ENCODE measurements at places on chromosomes 7 and 10.

- DNase-seq: no peak
Observed at GRCh38 chr7:100427762-100428198, 723 bp downstream of the ZCWPW1 start.

GRCh38 chr10:110507346-110507745 is 9.6 kb downstream of the DUSP5 start:
- no peak for DNase-seq

GRCh38 chr7:1635401-1635800 is 34.7 kb upstream of the ELFN1 start:
- DNase-seq: no peak

DNA sequence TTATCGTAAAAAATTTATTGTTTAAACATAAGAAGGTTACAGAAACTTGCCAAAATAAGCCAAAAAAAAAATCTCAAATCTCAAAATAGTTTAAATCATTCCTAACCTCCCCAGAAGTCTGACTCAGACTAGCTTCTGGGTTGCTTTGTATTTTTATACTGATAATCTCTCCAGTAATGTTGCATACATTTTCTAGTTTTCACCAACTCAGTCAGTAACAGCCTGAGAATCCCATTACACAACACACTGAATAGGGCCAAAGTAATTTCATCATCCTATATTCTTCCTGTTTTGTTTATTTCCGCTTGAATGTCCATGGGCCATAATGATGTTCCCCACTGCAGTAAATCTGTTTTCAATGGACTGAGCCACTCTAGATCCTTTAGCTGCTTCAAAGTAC is 478.5 kb downstream of the GPAM start:
- no peak for DNase-seq

DNA sequence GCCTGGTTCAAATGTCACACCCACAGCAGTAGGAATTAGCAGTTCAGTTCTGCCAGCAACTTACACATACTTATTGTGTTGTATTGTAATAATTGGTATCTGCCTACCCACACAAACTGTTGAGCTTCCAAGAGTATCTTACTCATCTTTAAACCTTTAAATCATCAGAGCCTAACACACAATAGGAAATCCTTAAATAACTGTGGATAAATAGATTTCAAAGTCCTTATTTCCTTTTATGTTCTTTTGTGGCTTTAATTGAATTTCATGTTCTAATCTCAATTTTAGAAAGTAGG is 3.9 kb downstream of the CASD1 start:
- no peak for DNase-seq

- no peak for DNase-seq
Observed at GRCh38 chr10:86083206-86083605, 283.4 kb downstream of the GRID1 start.

DNA sequence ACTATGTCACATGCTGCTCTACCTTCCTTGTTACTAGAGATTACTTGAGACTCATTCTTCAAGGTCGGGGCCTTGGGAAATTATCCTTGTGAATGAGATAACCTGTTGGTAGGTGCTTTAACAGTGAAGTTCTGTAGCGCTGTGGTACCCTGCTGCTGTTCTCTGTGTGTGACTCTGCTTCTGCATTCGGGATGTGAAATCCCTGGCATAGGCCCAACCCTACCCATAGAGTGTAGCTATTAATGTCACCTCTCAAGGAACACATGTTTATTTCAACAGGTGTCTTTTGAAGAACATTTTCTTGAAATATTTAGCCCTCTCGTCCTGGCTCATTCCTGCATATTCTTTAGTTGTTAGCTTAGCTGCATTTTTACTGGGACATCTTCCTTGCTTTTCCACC is 41.8 kb upstream of the TMEM236 start:
- no peak for DNase-seq

GRCh38 chr7:133662830-133663229 is 410.0 kb downstream of the EXOC4 start:
- DNase-seq: no peak

DNA sequence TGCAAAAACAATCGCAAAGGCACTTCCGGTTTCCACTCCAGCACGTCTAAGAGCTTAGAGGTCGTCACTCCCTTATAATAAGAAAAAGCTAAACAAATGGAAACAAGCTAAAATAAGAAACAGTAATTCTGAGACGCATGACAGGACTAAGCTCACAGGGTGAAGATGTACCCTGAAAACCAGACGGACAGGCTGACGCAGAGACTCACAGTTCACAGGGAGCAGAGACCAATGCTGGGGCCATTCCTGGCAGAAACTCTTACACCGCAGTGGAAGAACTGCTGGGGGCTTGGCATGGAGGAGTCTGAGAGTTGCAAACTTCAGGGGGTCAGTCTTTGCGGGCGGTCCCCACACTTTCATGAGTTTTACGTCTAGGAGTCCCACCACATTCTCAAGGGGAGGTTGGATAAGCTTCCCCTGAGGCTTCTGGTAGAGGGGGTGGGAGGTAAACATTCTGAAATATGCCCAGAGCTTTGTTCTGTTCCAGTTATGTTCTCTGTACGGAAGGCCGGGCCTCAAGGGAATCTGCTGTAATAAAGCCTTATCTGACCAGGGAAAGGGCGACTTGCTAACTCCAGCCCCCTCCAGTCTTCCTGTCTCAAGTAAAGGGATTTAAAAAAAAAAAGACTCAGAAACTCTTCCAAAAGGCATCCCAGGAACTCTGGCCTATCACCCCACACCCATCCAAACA is 47.8 kb downstream of the BRI3 start:
- no peak for DNase-seq

- peak; percentile 49 for DNase-seq
Observed at GRCh38 chr7:127588697-127589482, 679 bp downstream of the ARF5 start.

DNA sequence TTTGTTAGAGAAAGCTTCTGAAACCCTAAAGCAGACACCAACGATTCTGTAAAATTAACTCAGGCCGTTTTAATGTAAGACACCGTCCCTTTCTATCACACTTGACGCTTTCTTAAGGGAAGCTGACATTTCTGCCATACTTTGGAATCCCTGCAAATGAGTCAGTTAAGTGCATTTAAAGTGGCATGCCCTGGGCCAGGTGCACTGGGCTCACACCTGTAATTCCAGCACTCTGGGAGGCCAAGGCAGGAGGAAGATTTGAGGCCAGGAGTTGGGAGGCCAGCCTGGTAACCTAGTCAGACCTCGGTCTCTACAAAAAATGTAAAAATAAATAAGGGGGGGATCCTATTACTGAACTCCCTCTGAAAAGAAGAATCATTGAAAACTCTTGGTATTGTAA is 4.4 kb downstream of the UBE2H start:
- no peak for DNase-seq

- DNase-seq: no peak
Observed at GRCh38 chr7:77288676-77289320, 89.2 kb upstream of the FGL2 start.

DNA sequence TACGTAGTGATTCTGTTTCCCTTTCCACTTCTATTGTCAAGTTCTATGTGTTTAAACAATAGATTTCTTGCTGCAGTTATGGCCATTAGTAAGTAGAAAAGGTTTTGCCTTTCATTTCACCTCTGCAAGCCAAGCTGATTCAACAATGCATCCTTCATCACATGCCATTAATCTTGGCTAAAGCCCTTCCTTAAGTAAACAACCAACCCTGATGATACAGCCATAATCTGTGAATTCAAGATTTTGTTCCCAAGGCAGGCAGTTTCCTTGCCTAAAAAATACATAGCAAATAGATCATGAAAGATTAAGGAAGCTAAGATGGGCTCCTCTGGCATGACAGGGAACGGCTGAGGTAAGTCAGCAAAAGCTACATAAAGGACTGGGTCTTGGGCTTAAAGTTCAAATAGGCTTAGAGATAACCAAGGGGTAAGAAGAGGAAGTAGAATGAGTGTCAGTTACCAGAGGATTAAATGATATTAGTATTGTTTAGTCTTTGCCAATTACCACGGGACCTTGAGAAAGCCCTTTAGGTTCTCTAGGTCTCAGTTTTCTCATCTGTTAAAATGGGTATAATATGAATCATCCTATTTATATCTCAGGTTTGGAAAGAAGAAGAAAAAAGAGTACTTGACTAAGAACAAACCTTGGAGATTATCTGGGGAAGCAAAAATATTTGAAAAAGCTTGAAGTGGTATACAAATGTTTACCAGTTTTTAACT is 35.9 kb upstream of the ANK3 start:
- no peak for DNase-seq

DNA sequence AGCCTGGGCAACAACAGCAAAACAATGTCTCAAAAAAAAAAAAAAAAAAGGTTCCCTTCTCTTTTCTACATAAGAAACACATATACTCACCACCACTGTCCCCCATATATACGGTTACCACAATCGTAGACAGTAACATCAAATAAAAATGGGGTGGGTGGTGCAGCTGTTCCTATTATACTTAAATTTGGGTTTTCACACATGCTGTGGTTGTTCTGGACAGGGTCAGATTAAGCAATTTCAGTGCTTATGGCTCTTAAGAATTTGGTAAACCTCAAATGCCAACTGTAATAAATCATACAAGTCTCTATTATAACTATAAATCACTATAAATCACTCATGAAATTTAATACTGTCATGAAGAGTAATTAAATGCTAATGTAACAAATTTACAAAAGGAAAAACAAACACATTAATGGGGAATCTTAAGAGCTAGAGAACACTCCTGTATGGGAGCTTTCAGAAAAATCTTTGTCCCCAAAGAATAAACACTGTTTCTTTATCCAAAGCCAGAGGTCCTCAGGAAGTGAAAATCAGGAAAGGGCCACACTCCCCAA is 143.6 kb downstream of the GLI3 start:
- no peak for DNase-seq

- no peak for DNase-seq
Observed at GRCh38 chr7:114645451-114645850, 230.8 kb downstream of the FOXP2 start.

GRCh38 chr10:19483421-19483820 is 332.8 kb upstream of the PLXDC2 start:
- no peak for DNase-seq

All from GM12891 (cell line).